ENCODE measurements at places on chromosomes 1 and 21.

DNA sequence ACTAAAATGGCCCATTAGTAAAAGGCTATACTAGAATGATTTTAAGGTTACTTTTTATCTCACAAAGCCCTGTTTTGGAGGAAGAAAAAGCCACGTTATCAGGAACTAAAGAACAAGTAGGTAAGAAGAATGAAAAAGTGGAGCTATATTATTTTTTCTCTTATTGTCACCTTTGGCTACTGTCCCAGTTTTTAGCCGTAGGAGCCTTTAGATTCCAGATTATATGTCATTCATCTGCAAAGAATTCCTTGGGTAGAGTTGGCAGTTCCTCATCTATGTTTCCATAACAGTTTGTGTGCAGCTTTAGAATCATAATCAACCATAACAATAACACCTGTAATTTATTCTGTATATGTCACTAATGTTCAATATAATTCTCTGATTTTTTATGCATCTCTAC is 83.8 kb downstream of the TPR start:
- no peak for DNase-seq

- no peak for DNase-seq
Observed at GRCh38 chr1:204380293-204380831, 20.6 kb upstream of the PLEKHA6 start.

GRCh38 chr1:3428899-3429298 is 25.6 kb upstream of the ARHGEF16 start:
- DNase-seq, result no peak

GRCh38 chr1:26305667-26306289 is 658 bp downstream of the UBXN11 start:
- no peak for DNase-seq

GRCh38 chr1:193705554-193705981 is 519.2 kb upstream of the B3GALT2 start:
- no peak for DNase-seq

DNA sequence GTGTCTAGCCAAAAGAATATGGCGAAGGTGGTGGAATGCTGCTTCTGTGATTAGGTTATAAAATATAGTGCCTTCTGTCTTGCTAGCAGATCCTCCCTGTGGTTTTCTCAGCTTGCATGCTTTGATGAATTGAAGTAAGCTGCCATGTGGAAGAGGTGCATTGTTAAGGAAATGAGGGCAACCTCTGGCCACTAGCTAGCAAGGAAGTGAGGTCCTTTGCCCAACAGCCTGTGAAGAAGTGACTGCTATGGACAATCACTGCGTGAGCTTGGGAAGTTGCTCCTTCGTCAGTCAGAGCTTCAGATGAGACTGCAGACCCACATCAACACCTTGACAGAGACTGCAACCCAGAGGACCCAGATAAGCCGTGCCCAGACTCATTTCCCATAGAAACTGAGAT is 109.4 kb downstream of the GIPC2 start:
- DNase-seq, result no peak

GRCh38 chr1:232105561-232105960 is 479.0 kb downstream of the DISC1 start:
- DNase-seq, result no peak

GRCh38 chr1:39720094-39720999 is 18.3 kb upstream of the PPIE start:
- peak; percentile 34 for DNase-seq

GRCh38 chr1:43986712-43987111 is 4.7 kb upstream of the CCDC24 start:
- DNase-seq, result no peak

DNA sequence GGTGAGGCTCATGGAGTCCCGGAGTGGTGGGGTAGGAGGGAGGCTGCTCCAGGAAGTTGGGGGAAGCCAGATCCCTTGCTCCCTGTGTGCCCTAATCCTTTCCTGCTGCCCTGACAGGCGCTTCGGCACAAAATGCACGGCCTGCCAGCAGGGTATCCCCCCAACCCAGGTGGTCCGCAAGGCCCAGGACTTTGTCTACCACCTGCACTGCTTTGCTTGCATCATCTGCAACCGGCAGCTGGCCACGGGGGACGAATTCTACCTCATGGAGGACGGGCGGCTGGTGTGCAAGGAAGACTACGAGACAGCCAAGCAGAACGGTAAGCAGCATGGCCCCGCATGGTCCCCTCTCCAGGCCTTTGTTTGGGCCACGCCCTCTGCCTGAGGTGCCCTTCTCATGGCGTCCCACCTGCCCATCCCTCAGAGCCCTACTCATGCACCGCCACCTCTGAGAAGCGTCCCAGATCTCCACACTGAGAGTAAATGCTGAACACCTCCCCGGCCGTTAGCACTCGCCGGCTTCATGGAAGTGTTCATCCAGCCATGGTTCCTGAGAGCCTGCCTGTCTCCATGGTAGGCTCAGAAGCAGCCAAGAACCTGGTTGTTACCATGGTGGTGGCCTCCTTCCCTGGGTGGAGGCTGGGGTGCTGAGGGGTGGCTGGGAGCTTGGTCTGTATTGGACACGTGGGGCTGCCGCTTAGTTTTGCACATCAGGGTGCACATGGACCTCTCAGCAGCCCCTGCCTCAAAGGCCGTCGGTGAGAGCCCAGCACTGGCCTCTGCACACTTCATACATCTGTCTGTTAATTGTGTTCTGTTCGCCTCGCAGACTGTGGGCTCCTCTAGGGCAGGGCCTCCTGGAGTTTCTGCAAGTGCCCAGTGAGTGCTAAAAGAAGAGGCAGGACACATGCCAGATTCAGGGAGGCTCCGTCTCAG is 36.5 kb downstream of the LHX4 start:
- DNase-seq, result no peak

DNA sequence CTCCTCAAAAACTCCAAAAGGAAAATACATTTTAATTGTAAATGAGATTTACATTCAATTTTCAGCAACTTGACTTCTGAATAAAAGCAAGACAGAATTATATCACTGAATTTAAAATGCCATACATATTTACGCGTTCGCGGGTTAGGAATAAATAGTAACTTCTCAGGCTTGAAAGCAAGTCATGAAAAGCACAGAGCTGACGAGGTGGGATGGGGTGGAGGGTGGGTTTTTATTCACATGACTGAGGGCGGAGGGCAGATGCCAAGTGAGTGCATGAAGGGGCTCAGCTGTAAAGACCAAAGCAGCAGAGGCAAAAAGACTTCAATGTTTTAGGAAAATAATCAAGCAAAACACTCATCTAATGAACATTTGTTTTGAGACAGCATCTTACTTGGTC is 5.7 kb downstream of the CEP104 start:
- DNase-seq, result no peak

DNA sequence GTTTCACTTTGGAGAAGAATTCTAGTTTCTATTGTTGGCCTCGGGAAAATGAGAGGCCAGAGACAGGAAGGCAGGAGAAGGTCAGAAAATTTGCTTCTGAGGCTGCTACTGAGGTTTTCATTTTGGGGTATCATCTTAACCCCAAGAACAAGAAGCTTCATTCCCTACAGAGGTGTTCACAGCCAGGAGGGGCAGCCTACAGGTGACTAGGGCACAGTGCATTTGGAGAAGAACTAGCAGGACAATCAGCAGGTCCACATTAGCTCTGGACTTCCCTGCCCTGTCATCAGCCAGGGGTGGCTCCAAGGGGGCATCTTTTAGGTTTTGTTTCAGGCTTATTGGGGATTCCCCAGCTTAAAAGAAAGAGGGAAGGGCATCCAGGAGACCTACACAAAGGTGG is 12.1 kb upstream of the ZNF496 start:
- no peak for DNase-seq

DNA sequence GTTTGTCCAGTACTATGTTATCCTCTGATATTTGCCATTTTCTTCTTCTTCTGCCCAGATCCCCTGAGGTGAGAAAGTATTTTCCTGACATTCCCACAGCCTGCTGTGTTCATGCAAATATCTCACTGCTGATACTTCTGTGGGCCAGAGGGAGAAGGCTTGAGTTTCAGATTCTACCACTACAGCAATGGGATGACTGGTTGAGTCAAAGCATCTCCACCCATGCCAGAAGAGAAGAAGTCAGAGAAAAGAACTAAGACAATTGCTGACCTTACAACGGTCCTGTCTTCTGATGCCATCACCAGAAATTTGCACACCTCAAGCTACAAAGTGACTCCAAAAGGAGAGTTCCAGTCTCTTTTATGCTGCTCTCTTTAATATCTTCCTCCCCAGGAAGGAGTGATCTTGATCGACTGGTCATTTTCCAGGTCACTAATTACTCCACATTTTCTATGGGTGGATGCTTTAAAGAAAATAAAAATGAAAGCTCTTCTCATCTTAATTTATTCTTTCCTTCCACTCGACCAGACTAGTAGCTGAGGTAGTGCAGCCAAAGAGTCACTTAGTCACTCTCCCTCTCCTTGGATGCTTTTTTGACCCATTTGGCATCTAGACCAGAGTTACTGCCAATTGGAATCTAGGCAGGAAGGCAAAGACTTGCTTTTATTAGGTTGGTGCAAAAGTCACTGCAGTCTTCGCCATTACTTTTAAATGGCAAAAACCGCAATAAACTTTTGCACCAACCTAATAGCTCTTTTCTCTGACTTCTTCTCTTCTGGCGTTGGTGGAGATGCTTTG is 195.1 kb downstream of the PTPRC start:
- DNase-seq, result no peak

GRCh38 chr21:21188513-21189195 is 190.4 kb downstream of the NCAM2 start:
- no peak for DNase-seq

GRCh38 chr1:7960867-7961215 is 670 bp upstream of the PARK7 start:
- DNase-seq, result no peak

DNA sequence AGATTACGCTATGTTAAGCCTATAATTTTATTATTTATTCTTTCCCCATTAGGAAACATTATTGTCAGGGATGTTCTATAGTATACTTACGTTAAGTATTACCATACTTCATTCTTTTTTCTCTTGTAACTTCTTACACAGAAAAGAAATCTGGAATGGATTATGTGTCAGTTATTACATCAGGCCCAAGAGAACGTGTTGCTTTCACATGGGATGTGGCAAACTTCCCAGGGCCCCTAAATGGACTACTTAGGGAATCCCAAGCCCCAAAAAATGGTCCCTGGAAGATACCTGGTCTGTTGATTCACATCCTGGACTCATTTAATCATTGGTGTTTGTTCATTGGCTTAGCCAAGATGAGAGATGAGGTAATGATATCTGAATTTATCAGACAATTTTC is 249.8 kb downstream of the NRIP1 start:
- peak; percentile 13 for DNase-seq

DNA sequence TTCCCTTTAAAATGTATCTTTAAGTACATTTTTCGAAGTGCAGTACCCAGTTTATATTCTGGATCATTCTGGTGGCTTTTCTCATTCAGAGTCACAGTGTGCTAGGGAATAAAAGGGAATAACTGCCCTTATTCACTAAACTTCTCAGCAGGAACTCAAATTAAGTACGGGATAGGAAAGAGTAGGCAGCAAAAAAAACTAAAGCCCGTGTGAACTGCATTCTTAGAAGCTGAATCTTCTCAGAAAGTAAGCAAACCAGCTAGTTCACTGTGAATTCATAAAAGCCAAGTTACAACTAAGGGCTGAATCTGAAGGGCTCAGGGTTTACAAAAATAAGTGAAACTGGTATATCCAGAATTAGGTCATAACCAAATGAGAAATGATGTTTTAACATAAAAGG is 22.0 kb downstream of the PRPF38A start:
- no peak for DNase-seq

DNA sequence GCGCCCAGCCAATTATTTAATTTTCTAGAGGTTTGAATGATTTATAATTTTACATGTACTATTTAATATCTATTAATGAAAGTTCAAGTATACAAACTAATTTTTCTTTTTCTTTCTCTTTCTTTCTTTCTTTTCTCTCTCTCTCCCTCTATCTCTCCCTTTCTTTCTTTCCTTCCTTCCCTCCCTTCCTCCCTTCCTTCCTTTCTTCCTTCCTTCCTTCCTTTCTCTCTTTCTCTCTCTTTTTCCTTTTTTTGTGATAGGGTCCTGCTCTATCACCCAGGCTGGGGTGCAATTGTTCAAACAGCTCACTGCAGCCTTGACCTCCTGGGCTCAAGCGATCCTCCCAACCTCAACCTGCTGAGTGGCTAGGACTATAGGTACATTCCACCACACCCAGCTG is 16.1 kb upstream of the KIF14 start:
- DNase-seq, result no peak

DNA sequence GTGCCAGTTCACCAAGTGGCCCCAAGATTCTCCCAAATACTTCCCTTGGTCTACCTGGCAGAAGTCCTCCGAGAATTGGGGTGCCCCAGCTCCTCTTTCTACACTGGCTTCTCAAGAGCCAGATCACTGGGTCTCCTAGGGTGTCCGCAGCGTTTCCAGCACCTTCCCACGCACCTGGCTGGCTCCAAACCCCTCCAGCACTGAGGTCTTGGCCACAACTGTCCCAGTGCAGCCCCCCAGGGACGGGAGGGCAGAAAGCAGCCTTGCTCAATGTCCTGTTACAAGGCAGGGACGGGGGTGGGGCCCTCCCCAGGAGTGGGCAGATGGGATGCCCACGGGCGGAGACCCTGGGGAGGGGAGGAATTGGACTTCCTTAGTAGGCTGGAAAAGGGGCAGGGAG is 1.1 kb downstream of the ECE1 start:
- DNase-seq, result no peak

DNA sequence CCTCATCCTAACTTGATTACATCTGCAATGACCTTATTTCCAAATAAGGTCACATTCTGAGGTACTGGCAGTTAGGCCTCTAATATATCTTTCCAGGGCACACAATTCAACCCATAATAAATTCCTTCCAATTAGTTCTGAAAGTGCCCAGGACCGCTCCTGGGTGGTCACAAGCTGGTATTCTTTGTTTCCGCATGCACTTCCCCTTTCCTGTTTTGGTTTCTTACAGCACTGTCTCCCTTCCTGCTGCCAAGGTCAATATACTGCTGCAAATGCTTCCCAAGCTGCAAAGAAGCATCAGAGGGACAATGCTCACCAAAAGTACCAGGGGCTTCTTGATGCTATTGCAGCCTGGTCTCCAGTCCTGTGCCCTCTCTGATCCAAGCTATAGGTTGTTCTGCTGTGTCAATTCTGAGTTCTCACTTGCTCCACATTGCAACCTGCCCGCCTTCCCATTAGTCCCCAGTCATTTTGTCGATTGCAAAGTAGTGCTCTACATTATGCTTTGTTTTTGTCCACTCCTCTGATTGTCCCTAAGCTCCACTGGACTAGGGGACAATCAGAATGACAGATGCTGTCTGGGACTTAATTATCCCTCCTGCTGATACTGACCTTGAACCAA is 13.9 kb upstream of the XPR1 start:
- no peak for DNase-seq

- no peak for DNase-seq
Observed at GRCh38 chr1:93549811-93550210, 101.9 kb downstream of the FNBP1L start.

- peak; percentile 79 for DNase-seq
Observed at GRCh38 chr1:39981945-39982344, 27.0 kb downstream of the MFSD2A start.

DNA sequence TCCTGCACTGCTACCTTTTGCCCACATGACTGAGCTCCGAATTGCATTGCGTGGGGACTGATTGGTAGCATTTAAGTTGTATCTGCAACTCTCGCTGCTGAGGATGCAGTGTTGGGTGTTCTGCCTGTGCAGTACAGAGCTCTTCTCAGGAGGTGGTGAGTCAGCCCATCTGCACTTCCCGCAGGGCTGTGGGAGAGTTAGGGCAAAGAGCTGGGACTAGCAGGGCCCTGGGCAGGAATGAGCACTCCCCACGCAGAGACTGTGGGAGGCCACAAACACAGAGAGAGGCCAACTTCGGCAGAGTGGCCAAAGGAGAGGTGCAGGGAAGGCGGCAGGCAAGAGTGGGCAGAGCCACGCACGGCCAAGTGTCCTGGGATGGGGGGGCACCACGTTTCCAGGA is 244.7 kb downstream of the SIPA1L2 start:
- DNase-seq, result no peak
